COLO829 (cell line): ENCODE measurements at places on chromosomes 7 and 10.

DNA sequence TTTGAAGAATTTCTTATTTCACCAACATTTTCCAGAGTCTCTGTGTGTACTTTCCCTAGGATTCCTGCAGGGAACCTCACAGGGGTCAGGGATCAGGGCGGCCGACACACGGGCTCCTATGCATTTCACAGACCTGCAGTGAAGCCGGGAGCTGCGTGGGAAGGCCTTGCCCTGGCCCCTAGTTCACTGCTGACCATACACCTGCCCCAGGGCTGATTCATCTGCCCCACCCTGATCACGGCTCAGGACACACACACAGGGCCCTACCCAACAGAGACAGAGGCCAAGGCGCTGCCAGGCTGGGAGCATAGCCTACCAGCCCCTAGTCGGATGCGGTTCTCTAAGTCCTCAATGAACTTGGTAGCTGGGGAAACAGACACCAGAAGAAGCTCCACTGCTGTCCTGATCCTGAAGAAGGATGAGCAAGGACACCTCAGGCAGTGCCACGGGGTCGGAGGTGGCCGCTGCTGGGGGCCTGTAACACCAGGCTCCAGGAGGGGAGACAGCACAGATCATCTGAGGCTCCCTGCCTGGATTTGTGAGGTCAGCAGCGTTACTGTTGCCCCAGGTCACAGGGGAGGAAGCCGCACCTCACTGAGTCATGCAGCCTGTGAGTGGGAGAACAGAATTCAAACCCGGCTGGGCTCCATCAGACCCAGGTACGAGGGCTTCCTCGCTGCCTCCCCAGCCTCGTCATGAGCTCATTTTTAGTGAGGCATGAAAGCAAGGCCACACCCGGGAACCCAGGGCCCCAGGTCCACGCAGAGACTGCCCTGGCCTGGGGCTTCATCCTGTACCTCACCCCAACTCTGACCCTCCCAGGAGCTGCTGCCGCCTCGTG is 278.8 kb upstream of the PPP2R2D start:
- no peak for DNase-seq

DNA sequence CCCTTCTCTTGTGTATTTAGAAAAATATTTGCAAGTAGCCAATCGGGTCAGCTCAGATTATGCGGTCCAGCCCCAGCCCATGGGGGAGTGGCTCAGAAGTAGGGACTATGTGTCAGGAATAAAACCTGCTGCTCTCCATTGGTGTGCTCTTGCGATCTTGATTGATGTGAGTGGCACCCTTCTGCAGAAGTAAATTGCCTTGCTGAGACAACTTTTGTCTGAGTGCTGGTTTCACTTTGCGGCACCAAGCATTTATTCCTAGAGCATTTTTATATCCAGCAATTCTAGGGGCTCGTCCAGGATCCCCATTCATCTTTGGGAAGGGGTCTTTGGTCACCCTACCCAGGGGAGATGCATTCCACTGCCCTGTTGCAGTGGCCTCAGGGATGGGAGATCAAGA is 26.1 kb upstream of the FAM221A start:
- no peak for DNase-seq

GRCh38 chr10:131825150-131825848 is 75.5 kb upstream of the PPP2R2D start:
- DNase-seq: no peak

GRCh38 chr7:77328669-77329068 is 87.5 kb downstream of the GSAP start:
- peak; percentile 84 for DNase-seq

DNA sequence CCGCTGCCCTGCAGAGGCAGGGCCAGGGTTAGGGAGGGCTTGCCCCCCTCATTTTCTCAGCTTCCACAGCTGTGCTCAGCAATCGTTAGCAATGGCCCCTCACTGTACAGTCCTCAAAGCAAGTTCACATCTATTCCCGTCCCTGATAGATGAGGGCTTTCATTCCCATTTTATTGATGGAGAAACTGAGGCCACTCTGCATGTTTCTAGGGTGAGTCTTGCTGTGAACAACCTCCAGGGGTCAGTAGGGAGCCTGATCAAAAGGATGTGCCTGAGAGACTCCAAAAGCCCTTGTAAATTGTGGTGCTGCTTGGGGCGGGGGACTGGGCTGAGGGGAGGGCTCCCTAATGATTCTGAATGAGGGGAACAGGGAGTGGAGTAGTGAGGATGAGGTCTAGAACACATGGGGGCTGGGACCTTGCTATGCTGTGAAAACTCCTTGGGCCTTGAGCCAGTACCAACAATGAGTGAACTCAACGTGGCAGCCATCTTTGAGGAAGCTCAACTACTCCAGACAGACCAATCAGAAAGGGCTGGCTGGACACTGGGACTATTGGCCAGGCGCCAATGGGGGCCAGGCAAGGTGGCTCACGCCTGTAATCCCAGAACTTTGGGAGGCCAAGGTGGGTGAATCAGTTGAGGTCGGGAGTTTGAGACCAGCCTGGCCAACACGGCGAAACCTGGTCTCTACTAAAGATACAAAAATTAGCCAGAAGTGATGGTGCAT is 6.7 kb upstream of the GRIFIN start:
- DNase-seq: no peak

DNA sequence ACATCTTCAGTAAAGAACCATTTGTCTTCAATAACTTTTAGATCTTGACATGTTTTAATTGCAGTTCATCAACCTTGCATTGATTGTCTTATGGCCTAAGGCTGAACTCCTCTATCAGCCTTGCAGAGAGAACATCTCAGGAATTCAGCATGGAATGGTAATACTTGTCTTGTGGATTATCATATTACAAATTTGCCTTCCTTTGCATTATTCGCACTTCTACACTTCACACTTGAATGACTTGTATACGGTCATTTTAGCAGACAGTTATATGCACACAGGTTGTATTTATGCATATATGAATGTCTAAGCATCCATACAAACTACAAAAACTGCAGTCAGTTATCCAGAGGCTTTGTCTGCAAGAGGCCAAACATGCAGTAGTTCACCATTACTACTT is 31.7 kb downstream of the GPR85 start:
- DNase-seq: no peak

DNA sequence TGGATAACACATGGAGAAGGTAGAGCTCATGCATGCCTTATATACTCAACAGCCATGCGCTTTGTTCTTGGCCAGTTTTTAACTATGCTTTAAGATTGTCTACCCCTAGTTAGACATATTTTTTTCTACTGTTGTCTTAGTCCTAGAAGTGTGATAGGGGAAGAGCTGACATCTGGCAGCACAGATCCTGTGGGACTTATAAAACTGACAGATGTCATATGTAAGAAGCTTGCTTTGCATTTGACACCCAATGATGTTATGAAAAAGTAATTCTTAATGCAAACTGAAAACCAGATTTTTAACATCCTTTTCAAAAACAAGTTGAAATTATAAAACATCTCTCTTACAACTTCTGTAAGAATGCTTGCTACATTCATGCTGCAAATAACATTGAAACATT is 715.9 kb upstream of the LRRN3 start:
- DNase-seq: no peak

- no peak for DNase-seq
Measured at GRCh38 chr7:146510088-146510680, 393.6 kb downstream of the CNTNAP2 start.

GRCh38 chr7:106488465-106488864 is 172.5 kb downstream of the CCDC71L start:
- DNase-seq: no peak

DNA sequence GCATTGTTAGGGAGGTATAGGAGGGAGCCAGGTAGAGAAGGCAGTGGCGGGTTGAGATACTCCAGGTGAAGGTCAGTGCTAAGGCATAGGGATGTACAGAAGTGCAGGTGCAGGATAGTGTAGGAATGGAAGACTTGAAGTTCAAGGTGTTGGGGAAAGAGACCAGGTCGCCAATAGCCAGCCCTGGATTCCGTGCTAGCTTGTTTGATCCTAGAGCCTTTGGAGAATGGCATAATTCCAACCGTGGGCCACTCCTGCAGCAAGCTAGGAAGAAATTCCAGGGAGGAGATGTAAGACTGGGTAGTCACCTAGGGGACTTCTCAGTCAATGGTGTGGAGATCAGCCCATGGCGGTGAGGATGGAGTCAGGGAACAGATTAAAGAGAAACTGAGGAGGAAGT is 272.7 kb downstream of the RPS24 start:
- no peak for DNase-seq

GRCh38 chr10:127745861-127746260 is 8.9 kb downstream of the FOXI2 start:
- no peak for DNase-seq

DNA sequence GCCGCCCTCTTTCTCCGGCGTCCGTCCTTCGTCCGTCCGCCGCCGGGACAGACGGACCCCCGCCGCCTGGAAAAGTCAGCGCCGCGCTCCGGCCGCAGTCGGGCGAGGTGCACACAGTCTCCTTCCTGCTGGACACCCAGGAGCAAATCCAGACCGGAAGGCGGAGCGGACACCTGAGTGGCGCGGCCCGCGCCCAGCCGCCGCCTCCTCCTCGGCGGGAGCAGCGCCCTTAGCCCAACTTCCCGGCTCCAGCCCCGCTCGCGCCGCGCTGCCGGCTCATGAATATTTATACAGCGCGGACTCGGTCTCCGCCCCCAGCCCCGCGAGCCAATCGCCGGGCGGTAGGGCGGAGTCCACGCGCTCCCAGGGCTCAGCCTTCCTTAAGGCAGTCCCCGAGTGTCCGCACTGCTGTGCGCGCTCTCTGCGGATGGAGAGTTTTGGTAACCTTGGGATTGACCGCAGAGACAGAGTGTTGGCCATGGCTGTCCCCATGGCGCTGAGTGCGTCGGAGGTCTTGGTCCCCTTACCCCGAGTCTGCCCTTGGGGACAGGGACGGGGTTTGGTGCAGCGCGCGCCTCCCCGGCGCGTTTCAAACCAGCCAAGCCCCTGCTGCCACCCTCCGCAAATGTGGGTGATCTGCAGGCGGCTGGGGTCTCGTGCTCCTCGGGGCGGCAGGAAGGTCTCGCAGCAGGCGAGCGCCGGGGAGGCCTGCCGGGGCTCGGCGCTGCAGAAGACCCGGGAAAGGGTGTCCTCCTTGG is at the start of gene FZD8:
Gene FZD8 (minus strand): TSS at position 262 of the 758 bp plus-strand sequence. CDS start 867 bp downstream, outside the sequence.
- DNase-seq: peak; percentile 66

- DNase-seq: no peak
Measured at GRCh38 chr7:81655271-81655670, 114.6 kb downstream of the HGF start.

DNA sequence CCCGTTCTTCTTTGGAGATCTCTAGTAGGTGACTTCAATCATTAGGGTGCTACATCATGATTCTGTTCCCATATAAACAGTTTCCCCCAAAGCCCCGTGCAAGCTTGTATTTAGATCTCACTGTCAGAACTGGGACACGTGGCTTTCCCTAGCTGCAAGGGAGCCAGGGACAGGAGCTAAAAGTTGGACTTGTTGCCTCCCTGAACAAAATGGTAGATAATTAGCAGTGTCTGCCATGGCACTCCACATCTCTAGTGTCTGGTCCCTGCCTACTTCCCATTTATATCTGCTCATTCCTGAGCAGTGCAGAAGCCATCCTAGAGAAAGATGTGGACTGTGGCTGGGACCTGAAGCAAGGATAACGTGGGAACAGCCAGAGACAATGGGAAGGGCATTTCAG is 76.6 kb upstream of the FGFR2 start:
- DNase-seq: no peak

DNA sequence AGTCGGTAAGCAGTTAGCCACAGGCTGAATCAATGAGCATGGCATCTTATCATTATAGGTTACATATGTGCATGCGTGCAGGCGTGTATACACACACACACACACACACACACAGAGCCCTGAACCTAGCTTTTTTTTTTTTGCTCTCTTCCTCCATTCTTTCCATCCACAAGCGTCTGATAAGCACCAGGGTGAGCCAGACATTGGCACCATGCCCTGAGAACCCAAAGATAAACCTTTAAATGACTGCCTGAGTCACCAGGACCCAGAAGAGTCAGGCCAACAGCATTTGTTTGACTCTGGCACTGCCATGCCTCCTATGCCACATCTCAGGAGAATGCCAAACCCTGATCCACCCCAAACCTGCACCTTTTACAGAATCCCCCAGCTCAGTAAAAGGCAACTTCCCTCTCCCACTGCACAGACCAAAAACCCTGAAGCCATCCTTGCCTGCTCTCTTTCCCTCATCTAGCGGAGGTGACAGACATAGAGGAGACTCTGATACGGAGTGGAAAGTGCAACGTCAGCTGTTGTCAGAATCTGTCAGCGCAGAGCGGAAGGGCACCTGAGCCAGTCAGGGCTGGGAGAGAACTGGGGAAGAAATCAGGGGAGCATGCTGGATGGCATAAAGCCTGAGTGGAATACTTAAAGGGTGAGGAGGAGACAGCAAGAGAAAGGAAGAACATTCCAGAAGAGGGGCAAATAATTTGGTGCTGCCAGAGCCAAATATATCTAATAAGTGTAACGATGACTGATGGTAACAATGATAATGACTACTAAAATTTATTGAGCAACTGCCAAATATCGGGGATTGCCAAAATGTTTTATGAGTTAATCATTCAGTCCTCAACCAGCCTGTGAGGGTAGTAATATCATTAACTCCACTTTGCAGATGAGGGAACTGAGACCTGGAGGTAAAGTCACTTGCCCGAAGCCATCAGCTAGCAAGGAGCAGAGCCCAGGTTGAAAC is 3.2 kb downstream of the PARP12 start:
- peak; percentile 58 for DNase-seq

DNA sequence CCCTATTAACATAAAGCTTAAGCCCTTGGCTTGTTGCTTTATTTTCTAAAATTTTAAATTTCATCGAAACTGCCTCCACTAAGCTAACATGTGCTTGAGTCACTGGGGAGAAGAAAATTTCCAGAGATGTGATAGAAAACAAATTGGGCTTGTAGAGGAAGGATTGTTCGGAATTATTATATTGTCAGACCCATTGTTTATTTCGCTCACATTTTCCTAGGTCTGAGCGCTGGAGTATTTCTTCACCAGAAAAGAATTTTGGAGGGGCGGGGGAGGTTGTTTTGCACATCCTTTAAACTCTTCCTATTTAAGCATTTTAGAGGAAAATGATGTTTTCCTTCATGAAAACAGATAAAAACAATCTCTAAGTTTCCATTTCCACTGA is 29.1 kb downstream of the CELF2 start:
- DNase-seq: no peak

- no peak for DNase-seq
Measured at GRCh38 chr7:142892951-142893350, 7.4 kb upstream of the TRPV6 start.

DNA sequence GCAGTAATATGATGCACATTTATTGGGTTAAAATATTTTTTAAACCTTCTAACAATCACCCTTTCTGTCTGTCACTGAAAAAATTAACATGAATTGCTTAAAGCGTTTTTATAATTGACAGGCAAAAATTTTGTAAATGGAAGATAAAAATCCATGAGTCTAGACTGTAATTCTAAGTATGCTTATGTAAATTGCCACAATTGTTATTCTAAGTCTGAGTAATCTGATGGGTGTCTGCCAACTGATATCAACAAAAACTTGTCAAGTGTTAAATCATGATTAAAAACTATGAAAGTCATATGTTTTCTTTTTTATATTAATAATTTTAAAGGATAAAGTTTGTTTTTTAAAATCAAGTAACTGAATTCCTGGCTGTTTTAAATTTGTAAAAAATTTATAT is 208.2 kb downstream of the CDK14 start:
- DNase-seq: no peak
